ENCODE measurements at places on chromosomes 16 and 17. TPM values are rescaled to one million over a fixed set of nuclear protein-coding genes. Genes with fewer than 3 reads are reported as not detected.
A peak's percentile ranks its signal among the peaks of the same experiment; 100 is the strongest.

- peak; percentile 45 for DNase-seq
These were observed 25.7 kb downstream of the CIBAR2 start for GRCh38 chr16:85086347-85087291.

- DNase-seq = no peak
These were observed 70.1 kb upstream of the DOC2B start for GRCh38 chr17:251531-251930.

DNA sequence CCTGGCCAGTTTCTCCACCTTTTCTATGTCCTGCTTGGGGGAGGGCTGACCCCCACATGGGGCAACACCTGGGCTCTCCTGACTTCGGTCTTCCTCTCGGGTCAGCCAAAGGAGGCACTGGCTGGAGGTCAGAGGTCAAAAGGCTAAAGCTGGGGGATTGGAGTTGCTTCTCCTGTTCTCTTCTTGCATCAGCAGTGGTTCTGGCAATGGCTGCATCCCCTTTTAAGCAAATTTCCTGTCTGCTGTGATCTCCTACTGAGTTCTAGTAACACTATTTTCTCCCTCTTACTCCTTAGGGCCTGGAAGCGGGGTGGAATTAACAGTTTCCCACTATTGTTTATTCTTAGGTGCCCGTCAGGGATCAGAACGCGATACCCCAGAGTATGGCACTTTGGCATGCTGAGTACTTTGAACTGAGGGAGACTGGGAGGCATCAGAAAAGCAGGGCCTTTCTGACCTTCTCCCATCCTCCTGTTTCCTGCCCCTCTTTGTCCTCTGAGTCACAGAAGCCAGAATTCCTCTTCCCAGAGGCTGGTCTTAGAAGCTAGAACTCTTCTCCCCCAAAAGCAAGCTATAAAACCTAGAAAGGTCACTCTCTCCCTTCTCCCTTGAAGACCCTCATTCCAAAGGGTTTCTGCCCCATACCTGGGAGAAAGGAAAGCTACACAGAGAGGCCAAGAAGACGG lies 268.2 kb downstream of the STX8 start:
- DNase-seq = no peak

GRCh38 chr17:15971098-15971678 lies 26.3 kb downstream of the ADORA2B start:
- DNase-seq = no peak

GRCh38 chr17:63740464-63741142 lies 996 bp downstream of the STRADA start:
- DNase-seq = no peak

DNA sequence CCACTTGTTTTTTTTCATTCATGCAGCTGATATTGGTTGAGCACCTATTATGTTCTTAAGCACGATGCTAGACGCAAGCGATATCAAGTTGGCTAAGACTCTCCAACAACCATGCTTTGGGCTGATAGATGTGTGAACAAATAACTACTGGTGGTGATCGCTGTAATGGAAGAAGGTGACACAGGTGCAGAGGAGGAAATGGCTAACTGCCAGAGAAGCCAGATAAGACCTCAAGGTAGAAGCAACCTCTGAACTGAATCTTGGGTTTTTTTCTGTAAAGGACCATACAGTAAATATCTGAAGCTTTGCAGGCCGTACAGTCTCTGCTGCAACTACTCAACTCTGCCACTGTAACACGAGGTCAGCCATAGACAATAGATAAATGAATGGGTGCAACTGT lies 97.9 kb downstream of the C17orf67 start:
- no peak for DNase-seq

DNA sequence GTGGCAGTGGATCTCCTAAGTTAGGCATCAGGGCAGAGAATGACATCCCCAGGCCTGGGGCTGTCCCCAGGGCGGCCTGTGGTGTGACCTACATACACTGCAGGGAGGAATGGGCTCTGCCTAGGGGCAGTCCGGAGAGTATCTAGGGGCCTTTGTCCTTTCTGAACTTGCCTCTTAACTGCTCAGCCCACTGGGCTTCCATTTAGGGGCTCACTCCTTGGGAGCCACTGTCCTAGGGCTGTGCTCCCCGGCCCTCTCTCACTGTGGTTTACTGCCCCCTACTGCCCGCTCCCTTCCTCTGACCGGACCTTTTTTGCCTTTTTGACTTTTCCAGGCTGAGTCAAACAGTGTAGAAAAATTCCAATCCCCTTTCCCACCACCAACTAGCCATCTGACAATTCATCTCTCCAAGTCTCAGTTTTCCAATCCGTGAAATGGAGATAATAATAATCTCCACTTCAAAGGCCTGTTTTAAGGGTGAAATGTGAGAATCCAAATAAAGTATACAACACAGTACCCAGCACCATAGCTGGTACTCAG lies 66.8 kb downstream of the DNAH3 start:
- peak; percentile 66 for DNase-seq

- peak; percentile 76 for DNase-seq
These were observed 22.4 kb upstream of the EIF1 start for GRCh38 chr17:41666237-41666641.

- DNase-seq = no peak
These were observed 9.4 kb upstream of the HEATR6 start for GRCh38 chr17:60087882-60088669.

The KRT12 gene
- not detected for total RNA-seq

The CNTNAP1 gene
- total RNA-seq = 9.0 TPM

The PHF23 gene
- 56.4 TPM for total RNA-seq

The PRCD gene
- total RNA-seq = 0.86 TPM

The FBXL16 gene
- total RNA-seq = not detected

The ZNF200 gene
- total RNA-seq = 10.4 TPM

Data from LHCN-M2 (cell line).